ENCODE measurements at places on chromosomes 16 and 17. TPM values are rescaled to one million over a fixed set of nuclear protein-coding genes. Genes with fewer than 3 reads are reported as not detected.

The MMP2 gene
- total RNA-seq: 0.51 TPM

DNA sequence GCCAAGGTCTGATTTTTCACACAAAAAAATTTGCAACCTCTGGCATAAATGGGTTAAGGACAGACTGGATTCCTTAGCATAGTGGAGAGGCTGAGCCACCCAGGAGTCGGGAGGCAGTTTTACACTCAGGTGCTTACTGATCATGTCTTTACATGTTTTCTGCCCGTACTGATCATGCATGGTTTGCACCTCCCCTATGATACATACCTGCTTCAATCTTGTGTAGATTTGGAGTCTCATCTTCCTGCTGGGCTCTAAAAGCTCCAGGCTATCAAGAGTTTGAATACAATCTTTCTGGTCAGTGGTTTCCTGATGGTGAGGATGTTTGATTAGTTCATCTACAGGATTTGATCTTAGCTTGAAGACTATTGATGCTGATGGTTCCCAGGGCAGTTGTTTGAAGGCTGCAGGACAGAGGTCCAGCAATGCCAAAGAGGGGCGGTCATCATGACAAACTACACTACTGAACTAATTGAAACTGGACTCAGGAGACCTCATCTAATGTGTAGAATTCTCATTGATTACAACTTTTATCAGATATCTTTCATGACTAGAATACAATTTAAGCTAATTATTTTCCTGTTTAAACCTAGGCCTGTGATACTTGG is 6.9 kb downstream of the C1QBP start:
- DNase-seq: no peak

DNA sequence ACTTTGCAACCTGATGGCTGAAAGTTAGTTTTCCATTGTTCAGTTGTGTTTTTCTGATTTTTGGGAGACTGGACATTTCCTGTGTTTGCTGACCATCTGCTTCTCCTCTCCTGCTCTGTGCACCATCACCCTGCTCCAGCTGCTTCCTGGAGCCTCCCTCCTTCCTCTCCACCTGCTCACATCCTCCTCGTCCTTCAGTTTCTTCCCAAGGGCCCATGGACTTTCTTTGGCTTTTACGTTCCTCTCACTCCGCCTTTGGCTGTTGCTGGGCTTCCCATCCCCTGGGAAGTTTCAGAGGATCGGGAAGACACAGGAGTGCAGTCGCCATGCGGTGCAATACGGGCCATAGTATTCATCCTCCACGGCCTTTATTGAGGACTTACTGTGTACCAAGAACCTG is 61.6 kb downstream of the TNFRSF13B start:
- no peak for DNase-seq

The ITGAX gene
- 9.7 TPM for total RNA-seq

The PDE6G gene
- total RNA-seq: 1.4 TPM

Data from Caki2 (cell line).